ENCODE measurements at places on chromosomes 5 and 9.

- no peak for DNase-seq
Observed at GRCh38 chr5:67308988-67309688, 112.5 kb upstream of the CD180 start.

DNA sequence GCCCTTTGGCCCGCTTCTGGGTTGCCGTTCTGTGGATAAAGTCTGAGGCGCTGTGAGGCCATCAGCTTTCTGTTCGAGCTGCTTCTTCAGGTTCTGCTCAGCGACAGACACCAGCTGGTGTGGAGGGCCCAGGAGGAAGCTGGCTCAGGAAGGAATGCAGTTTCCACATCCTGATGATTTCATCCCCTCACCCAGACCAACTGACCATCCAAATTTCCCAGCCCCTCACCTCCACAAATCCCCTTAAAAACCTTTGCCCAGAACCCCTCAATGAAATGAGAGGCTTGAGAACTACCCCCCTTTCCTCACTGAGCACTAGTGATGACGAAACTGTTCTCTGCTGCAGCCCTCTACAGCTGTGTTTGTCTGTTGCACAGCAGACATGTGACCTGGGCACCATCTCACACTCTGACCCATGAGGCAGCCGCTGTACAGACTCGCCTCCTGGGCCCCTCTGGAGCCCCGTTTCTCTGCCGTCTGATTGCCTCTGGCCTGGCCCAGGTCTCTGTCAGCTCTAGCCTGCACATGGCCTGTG lies 45.4 kb downstream of the SPATA31C2 start:
- no peak for DNase-seq

- peak; percentile 13 for DNase-seq
Observed at GRCh38 chr5:96729156-96729555, 67.0 kb downstream of the CAST start.

DNA sequence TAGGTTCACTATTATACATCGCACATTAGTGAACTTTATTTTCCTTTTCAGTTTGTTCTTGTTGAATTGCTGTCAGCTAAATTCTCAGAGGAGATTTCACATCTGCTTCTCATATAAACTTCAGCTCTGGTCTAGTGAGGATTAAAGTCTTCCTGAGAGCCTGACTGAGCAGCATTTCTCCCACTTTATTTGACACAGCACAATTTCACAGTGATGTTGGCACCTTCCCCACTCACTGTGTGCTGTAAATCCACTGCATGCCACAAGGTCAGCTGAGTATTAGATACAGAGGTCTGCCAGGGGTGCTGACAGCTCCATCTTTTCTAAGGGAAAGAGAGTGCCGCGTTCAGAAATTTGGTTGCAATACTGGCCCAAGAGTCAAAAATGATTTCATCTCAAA lies 567.4 kb downstream of the PRR16 start:
- no peak for DNase-seq

DNA sequence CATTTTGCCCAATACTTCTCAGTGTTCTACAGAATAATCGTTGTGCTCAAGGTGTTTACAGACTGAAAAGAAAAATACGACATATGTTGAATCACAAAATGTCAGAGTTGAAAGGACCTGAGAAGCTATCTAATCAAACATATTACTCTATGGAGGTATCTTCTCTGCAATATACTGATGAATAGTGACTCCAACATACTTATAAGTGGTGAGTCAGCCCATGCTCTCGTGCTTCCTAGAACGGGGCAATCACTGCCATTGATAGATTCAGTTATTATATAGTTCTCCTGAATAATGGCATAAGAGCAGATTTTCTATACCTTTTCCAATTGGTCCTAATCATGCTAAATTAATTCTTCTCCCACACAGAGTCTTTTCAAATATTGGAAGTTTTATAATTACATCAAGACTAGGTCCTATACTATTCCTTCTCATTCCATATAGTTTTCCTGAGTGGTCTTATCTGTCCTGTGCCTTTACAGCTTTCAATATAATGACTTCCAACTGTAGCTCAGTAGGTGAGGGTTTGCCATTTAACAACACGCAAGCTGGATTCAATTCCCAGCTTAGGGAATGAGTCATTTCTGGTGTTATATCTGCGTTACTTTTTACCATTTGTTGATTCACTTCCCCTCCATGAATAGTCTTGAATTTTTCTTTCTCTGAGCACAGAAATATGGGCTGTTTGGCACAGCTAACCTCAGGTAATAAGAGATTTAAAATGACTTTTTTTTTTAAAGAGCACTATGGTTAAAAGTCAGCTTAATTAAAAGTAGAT lies 81.1 kb downstream of the PLK2 start:
- no peak for DNase-seq

- DNase-seq, result no peak
Observed at GRCh38 chr5:137086342-137086741, 412.8 kb downstream of the SPOCK1 start.

- DNase-seq, result peak; percentile 40
Observed at GRCh38 chr9:95880021-95880690, 4.7 kb downstream of the ERCC6L2 start.

- no peak for DNase-seq
Observed at GRCh38 chr9:119639287-119639955, 270.2 kb upstream of the BRINP1 start.

- no peak for DNase-seq
Observed at GRCh38 chr5:3715062-3715461, 119.4 kb downstream of the IRX1 start.

- peak; percentile 42 for DNase-seq
Observed at GRCh38 chr5:151523335-151523734, 67.8 kb downstream of the FAT2 start.

GRCh38 chr5:149609640-149610219 lies 28.4 kb downstream of the ARHGEF37 start:
- no peak for DNase-seq

DNA sequence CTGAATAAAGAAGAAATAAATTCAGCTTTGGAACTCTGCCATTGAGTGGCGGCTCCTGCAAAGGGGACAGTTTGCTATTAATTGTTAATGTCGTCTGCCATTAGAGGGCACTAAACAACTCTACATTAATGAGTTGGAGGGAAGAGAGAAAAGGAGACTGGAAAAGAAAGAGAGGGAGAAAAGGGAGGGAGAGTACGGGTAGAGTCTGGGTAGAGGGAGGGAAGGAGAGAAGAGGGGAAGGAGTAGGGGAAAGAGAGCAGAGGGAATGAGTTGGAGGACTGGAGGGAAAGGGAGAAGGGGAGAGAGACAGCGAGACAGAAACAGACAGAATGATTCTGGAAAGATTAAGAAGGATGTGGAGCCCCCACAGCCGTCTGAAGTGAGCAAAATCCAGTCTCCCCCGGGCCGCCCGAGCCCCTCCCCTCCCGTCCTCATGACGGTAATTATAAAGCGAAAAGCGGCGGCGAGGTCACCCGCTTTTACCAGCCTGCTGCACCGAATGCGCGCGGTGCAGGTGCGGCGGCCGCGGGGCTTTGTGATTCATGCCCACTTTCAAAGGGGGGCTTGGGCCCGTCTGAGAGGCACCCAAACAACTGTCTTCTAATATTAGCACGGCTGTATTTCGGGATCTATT lies 1.9 kb upstream of the FST start:
- DNase-seq, result peak; percentile 40

DNA sequence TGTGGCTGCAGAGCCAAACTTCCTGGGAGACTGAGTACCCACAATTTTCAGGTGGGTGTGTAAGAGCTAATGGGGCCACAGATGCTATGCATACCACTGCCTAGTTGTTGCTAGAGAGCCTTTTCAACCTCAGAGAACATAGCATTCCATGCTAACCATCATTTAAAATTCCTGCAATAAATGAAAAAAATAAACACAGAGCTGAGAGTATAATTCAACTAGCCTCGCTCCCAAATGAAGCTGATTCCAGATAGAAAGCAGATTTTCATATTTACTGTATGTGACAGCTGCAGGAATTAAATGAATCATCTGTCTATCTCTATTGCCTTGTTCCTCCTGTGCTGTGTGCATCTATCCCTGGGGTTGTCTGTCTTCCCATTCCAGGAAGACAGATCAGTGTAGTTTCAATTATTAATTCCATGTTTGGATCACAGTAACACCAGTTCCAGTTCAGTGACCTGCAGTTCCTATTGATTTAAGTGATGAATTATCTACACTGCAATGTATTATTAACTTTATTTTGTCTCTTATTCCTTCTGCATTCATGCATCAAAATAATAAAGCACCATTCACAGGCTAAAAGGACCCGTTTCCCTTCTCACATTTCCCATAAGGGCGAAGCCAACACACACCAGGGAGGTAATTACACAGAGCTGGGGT lies 324.5 kb downstream of the SLIT3 start:
- no peak for DNase-seq

DNA sequence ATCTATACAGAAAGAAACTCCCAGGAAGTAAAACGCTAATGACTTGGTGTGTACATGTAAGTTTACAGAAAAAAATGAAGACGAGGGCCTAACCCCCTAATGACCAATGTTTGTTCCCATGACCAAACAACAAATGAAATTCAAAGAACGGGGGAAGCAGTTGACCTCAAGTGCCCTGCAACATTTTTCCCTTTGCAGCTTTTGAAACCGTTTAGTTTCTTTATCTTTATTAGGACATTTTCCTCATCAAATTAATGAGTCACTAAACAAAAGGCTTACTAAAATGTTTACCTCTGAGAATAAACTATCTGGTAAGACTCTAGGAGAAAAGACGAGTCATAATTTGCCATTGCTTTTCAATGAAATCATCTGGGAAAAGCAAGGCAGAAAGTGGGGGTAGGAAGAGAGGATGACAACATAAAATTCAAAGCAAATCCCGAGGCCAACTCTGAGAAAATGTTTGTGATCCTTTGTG lies 57.4 kb downstream of the LHFPL2 start:
- DNase-seq, result no peak

DNA sequence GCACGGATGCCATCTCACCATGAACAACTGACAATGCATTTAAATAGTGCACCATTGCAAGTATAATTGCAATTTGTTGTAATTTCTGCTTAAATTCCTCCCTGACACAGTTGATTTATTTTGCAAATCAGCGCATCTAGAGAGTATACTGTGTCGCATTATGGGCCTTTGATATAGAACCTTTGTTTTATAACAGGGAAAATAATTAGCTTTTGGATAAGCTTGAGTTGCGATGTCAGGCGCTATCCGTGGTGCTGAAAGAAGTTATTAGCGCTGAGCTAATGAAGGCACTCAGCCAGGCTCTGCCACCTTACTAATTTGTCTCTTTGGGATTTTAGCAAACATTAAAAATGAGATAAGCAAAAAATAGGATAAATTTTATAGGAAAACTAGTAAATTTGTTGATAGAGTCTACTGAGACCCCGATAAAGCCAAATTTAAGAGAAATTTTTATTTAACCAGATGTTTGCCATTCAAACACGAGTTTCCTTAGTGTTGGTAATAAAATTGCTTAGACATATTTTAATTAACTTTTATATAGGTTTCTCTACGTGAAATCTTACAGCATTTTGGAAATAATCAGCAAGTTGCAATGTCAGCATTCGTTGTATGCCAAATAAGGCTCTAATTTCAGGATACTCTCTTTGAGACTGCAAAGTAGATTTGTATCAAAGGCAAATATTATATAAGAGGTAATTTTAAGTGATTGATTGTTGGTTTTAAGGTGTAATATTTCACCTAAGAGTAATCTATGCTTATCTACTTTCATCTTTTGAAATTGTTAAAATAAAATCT lies 355.5 kb downstream of the TLR4 start:
- DNase-seq, result no peak

GRCh38 chr9:112308588-112308987 lies 24.8 kb downstream of the PTBP3 start:
- DNase-seq, result no peak

DNA sequence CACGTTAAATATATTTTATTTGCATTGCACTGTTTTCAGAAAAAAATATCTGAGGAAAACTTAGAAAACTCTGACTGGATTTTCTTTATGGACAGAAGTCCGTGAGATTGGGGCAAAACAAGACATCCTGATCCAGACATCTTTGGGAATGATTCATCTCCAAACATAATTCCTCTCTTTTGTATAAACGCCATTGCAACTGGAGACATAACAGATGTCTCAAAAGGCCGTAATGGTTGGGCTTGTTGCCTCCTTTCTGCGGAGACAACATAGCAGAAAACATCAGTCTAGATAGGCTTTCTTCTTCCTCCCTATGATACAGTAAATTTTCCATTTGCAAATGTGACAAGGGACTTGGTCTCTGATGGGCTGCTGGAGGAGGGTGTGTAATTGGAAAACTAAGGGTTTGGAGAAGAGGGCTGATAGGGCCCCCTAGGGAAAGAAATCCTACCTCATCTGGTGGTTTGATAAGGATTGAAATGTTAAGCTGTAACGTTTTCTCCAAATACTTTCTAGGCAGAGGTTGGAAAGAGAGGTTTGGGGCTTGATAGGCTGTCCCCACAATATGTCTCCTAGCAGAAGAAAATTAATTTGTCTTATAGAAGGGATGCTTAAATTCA lies 631.5 kb upstream of the ST8SIA4 start:
- no peak for DNase-seq

DNA sequence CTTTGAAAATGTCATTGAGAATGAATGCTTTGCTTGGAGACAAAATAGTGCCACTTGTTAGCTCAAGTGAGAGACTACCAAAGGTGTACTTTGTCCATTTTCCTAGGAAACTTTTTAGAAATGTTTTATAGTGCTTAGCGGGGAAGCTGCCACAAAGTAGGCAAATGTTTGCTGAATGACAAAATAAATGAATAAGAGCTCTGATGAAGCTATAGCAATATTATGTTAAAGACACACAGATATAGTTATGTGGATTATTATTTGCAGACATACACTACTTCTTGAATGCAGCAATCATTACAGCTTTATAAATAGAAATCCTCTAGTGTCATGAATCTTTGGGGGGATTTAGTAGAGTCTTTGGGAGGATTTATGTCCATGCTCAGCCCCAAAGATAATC lies 92.7 kb upstream of the C6 start:
- DNase-seq, result no peak

DNA sequence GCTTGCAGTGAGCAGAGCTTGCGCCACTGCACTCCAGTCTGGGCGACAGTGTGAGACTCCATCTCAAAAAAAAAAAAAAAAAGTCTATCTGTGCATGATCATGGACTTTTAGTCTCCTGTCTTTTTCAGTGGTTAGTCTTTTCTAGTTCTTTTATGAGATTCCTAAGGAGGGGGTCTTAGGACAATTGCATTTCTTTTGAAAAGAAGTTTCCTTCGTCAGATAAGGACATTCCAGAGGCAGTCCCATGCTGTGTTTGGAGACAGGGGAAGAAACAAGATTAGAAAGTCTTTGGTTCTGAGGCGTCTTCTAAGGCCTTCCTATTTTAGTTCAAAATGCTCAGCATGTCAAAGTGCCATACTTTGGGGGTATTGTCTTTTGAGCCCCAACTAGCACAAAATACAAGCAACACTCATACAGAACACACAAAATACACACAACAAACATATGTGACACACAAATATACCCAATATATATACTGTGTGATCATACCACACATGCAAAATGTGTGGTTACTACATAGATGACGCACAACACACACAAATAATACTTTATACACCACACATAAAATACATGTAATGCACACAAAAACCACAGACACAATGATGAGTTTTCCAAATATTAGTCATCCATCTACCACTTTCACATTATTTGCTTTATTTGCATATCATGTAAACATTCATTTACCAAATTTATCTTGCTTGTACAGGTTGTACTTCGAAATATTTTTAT lies 394.5 kb downstream of the SPATA31D1 start:
- no peak for DNase-seq

- DNase-seq, result no peak
Observed at GRCh38 chr9:134275375-134275774, 50.9 kb upstream of the RXRA start.

GRCh38 chr5:173833196-173833985 lies 54.8 kb upstream of the CPEB4 start:
- no peak for DNase-seq

Measured in CD4-positive, alpha-beta T cell treated with Interleukin-21 for 1 hour (primary cell).